ENCODE measurements at places on chromosomes 7 and 10.

DNA sequence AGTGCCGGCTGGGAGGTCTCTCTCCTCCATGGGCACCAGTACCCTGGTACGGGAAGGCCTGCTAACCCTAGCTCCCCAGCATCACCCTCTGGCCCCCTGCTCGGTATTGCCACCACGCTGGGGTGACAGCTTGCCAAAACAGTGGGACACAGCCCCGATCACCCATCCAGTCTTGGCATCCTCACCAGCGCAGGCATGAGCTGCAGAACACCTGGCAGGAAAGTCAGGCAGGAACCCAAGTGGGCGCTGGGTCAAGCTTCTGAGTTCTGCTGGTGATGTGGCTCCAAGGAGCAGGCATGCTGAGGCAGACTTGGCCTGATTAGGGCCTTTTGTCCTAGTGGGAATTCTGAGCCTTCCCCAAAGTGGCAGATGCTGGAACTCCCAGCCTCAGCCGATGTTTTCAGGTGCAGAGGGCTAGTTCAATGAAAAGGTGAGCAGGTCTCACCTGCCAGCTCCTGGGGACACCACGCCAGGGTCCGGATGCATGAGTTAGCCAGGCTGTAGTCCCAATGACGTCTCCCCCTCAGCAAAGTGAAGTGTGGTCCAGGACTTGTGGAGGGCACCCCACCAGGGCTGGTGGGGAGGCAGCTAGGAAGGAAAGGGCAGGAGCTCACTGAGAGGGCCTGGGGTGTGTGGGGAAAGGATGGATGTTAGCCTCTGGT lies 8.5 kb upstream of the ZNF22 start:
- no peak for DNase-seq

DNA sequence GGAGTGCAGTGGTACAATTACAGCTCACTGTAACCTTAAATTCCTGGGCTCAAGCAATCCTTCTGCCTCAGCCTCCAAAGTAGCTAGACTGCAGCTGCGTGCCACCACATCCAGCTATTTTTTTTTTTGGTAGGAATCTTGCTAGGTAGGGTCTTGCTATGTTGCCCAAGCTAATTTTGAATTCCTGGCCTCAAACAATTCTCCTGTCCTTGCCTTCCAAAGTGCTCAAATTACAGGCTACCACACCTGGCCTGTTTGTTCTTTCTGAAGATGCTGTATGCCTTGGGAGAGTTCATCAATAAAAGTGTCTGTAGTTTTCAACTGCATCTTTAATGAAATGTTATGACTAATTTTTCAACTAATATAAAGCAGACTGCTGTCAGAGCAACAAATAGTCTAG lies 452 bp downstream of the SAMD9 start:
- DNase-seq = no peak

- no peak for DNase-seq
Measured at GRCh38 chr10:96585736-96586418, 935 bp downstream of the TM9SF3 start.

GRCh38 chr7:79622781-79623180 lies 169.3 kb upstream of the MAGI2 start:
- no peak for DNase-seq

DNA sequence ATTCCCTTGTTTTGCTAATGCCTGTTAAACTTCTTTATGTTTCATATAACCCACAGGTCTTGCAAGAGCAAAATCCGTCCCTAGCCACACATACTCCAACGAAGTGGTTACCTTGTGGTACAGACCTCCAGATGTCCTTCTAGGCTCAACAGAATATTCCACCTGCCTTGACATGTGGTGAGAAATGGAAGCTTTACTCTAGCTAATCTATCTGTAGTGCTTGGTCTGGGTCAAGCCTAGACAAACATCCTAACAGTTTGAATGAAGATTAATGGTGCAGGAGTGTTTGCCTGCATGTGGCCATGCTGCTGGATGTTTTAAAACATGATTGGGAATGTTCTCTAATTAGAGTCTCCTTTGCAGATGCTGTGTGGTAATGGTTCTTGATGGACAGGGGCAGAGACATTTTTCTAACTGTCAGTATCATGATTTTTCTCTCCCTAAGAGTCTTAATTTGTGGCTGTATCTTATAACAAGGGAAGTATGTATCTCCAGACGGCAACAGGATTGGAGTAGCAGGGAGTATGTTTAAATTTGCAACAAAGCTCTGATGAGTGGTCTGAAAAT lies 308.5 kb upstream of the FZD1 start:
- no peak for DNase-seq

- no peak for DNase-seq
Measured at GRCh38 chr10:2985729-2986232, 81.6 kb upstream of the PFKP start.

DNA sequence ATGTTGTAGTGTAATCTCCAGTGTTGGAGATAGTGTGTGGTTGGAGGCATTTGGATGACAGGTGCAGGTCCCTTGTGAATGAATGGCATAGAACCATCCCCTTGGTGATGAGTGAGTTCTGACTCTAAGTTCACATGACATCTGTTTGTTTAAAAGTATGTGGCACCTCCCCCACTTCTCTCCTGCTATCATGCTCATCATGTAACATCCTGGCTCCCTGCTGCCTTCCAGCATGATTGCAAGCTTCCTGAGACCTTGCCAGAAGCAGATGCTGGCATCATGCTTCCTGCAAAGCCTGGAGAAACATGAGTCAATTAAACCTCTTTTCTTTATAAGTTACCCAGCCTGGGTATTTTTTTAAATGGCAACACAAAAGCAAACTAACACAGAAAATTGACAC lies 499.0 kb upstream of the SEMA3D start:
- DNase-seq = no peak

DNA sequence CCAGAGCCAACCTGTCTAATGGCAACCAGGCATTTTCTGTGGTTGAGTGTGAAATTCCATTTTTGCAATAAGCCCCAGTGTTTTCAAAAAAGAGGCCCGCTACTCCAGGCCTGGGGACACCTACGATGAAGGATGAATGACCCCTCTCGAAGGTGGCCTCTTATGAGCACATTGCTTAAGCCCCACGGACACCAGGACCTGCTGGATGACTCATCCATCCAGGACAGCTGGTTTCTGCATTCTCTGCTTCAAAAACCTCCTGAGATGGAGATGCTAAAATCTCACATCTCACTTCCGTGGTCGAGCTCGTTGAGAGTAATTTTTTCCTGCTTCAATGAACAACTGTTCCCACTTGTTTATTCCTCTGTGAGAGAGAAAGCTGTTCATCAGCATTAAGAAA lies 150.2 kb upstream of the FZD8 start:
- DNase-seq = no peak

GRCh38 chr10:74913377-74913979 lies 87.1 kb downstream of the KAT6B start:
- DNase-seq = no peak

- DNase-seq = no peak
Measured at GRCh38 chr10:31581741-31582323, 262.8 kb downstream of the ZEB1 start.

DNA sequence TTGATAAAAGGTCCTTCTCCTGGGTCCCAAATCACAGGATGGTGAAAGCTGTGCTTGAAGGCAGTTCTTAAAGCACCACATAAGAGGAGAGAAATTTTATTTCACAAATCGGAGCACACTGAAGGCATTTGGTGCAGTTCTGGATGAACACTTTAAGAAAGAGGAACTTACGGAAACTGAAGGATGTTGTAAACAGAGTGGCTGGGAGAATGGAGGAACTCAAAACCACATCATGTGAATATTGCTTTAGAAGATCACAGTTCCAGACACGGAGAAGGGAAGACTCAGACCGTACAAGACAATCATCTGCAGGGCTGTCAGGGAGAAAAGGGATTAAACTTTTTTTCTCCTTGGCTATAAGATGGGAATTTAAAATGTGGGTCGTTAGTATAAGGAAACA lies 9.0 kb upstream of the GPR141 start:
- no peak for DNase-seq

GRCh38 chr7:27079234-27079975 lies 16.4 kb downstream of the HOXA1 start:
- DNase-seq = no peak

- DNase-seq = no peak
Measured at GRCh38 chr7:154857240-154857639, 145.7 kb downstream of the PAXIP1 start.

DNA sequence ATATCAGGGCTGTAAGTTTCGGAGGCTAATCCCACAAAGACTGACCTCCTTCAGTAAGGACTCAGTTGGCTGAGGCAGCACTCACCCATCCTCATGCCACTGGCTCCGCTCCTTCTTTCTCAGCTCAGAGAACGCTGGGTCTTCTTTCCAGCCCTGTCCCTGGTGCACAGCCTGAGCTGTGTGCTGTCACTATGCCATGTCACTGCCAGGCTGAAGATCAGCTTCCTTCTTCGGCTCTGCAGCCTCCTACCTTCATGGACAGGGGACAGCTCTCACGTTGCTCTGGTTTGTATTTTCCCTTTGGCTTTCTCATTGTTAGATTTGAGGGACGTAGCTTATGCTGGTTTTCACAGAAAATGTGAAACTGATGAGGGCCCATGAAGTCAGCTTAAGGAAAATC lies 437.3 kb downstream of the GLRX3 start:
- no peak for DNase-seq

GRCh38 chr7:129367700-129368388 lies 66.4 kb upstream of the STRIP2 start:
- DNase-seq = peak; percentile 51

GRCh38 chr10:43231523-43232078 lies 35.3 kb downstream of the RASGEF1A start:
- DNase-seq = peak; percentile 4

Data from activated T-helper 1 cell treated with anti-CD3 and anti-CD28 coated beads, Interleukin-2, amount 50 U/mL, for 16 hours (primary cell).